Activated CD4-positive, alpha-beta T cell treated with anti-CD3 and anti-CD28 coated beads, Interleukin-2, amount 50 U/mL, for 48 hours (primary cell): ENCODE measurements at places on chromosomes 11 and 22.

GRCh38 chr11:122983438-122984185 lies 2.0 kb upstream of the BSX start:
- no peak for DNase-seq

GRCh38 chr11:62499944-62500649 lies 46.5 kb downstream of the AHNAK start:
- DNase-seq = no peak

GRCh38 chr11:117704395-117705100 lies 92.5 kb downstream of the DSCAML1 start:
- no peak for DNase-seq

- no peak for DNase-seq
Measured at GRCh38 chr22:19127329-19128008, 3.6 kb upstream of the TSSK2 start.

GRCh38 chr22:45887202-45888131 lies 89.5 kb downstream of the WNT7B start:
- DNase-seq = no peak

- no peak for DNase-seq
Measured at GRCh38 chr11:68828155-68828931, 13.4 kb downstream of the CPT1A start.

DNA sequence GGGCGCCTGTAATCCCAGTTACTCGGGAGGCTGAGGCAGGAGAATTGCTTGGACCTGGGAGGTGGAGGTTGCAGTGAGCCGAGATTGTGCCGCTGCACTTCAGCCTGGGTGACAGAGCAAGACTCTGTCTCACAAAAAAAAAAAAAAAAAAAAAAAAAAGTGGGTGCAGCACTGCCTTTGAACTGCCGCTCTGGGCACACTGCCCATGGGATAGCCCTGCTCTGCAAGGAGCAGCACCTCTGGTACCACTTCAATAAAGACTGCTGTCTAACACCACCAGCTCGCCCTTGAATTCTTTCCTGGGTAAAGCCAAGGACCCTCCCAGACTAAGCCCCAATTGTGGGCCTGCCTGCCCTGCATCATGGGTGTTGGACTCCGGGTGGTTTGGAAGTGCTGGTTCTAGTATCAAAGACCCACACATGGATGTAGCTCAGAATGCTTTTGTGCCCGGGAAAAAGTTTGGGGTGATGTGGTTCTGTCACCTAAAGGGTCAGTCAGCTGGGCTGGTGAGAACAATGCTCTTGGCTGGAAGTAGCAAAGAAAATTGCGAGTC lies 444.3 kb downstream of the TBC1D22A start:
- DNase-seq = no peak

GRCh38 chr11:100981196-100981824 lies 148.3 kb downstream of the PGR start:
- DNase-seq = no peak

- DNase-seq = no peak
Measured at GRCh38 chr22:35521358-35522224, 19.0 kb upstream of the RASD2 start.

DNA sequence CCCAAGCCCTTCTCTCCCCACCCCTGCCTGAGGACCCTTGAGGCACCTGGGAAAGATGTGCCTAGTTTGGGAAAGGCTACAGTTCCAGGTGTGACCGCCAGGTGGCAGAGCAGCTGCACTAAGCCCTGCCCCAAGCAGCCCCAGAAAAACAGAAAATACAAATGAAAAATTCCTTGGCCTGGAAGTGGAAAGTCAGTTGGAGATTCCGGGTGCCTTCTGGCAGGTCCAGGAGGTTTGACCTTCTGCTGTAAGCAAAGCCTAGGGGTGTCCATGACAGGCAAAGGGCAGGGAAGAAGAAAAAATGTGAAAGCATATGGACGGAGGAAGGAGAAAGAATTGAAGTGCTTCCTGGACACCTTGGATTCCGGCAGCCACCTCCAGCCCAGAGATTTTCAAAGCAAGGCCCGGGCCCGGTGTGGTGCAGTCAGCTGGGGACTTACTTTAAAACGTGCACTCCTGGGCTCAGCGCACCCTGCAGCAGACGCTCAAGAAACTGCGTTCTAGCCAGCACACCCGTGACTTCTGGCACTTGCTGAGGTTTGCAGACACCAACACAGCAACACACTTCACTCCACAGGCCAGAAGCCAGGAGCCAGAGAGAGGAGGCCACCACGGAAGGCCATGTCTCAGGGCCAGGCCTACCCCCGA lies 37.3 kb upstream of the SLC22A12 start:
- peak; percentile 69 for DNase-seq

DNA sequence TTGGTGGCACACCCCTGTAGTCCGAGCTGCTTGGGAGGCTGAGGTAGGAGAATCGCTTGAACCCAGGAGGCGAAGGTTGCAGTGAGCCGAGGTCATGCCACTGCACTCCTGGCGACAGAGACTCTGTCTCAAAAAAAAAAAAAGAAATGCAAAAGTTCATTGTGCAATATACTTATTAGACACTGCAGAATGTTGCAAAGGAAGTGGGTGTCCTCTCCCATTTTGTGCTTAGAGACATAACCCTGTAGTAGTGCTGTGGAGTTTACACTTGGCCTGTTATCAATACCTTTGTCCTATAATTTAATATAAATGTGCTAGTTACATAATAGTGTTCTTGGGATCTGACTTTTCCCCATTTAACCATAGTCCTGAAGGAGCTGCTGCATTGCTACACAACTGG lies 9.4 kb downstream of the BCL2L13 start:
- no peak for DNase-seq

DNA sequence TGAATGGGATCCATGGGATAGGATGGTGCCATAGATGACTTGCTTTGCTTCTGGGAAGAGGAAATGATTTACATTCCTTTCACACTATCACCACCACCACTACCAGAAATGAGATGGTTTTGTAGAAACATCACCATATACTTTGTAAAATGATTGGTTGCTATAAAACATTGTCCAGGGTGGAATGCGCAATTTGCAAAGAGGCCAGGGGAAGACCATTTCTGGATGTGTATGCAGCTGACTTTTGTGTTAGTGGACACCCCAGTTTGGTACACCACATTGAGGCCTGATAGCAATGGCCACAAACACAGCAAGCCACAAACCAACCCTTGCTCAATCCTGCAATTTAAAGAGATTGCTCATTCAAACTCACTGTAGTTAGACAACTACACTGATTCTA lies 56.7 kb upstream of the RCN1 start:
- DNase-seq = no peak

GRCh38 chr22:40180403-40180802 lies 2.7 kb downstream of the TNRC6B start:
- no peak for DNase-seq

- DNase-seq = peak; percentile 70
Measured at GRCh38 chr11:124865902-124866851, 945 bp downstream of the ROBO3 start.

- peak; percentile 71 for DNase-seq
Measured at GRCh38 chr11:72642884-72643522, 31.2 kb downstream of the PDE2A start.

GRCh38 chr22:24117942-24118341 lies 63.3 kb upstream of the SUSD2 start:
- no peak for DNase-seq

- DNase-seq = no peak
Measured at GRCh38 chr22:23236440-23237184, 56.3 kb downstream of the BCR start.

GRCh38 chr11:111312076-111312475 lies 13.7 kb downstream of the POU2AF3 start:
- DNase-seq = no peak

DNA sequence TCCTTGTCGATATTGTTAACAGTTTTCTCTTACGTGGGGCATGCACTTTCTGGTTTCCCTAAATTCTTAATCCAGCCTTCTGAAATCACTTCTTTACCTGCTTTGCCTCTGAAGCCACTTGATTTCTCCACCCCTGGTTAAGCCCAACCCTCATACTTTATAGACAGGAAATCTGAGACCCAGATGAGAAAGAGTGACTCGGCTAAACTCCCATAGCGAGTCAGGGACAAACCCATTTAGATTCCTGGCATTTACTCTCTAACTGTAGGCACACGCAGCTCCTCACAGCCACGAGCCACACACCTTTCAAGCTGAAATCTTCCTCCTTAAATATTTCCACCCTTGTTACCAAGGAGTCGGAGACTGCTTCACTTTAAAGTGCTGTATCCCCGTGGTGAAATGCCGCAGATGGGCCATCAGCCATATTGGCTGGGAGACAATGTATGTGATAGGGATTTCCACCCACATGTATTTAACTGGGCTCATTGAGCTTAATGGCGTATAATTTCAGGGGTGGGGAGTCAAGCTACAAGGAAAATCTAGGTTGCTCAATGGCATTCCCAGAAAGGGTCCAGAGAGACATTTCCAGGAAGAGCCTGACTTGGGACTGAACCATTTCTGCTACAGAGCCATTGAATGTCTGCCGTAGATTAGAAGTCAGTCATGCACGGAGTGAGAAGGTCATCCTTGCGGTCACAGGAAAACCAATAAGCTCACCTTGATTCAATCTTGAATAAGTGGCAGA lies 49.9 kb upstream of the GRK3 start:
- no peak for DNase-seq

GRCh38 chr11:45094958-45095690 lies 51.3 kb upstream of the PRDM11 start:
- DNase-seq = no peak

- no peak for DNase-seq
Measured at GRCh38 chr22:43343670-43344519, 723 bp upstream of the SCUBE1 start.

GRCh38 chr11:17533778-17534415 lies 10.3 kb downstream of the USH1C start:
- DNase-seq = no peak

- DNase-seq = no peak
Measured at GRCh38 chr11:100927579-100927978, 202.0 kb downstream of the PGR start.

GRCh38 chr11:131274233-131274632 lies 96.2 kb upstream of the NTM start:
- DNase-seq = no peak

DNA sequence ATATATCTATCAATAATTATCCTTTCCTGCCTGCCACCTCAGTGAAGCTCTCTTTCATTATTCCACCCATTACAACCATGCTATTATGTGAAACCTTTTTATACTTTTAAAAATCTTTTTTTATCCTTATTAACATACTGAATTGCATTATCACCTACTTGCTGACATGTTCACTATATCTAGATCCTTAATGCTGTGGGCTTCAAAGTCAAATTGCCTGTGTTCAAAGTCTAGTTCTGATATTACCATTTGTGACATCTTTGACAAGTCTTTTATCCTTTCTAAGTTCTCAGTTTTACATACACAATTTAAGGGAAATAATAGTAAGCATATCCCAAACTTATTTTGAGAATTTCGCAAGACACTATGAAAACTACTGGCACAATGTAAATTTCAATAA lies 2239.4 kb downstream of the LRRC4C start:
- no peak for DNase-seq
